Activated naive CD4-positive, alpha-beta T cell treated with Interleukin-2 at 50 U/mL for 16 hours (primary cell): ENCODE measurements at places on chromosomes 1 and 21.

- DNase-seq, result no peak
Measured at GRCh38 chr1:19402031-19402813, 83.1 kb downstream of the CAPZB start.

DNA sequence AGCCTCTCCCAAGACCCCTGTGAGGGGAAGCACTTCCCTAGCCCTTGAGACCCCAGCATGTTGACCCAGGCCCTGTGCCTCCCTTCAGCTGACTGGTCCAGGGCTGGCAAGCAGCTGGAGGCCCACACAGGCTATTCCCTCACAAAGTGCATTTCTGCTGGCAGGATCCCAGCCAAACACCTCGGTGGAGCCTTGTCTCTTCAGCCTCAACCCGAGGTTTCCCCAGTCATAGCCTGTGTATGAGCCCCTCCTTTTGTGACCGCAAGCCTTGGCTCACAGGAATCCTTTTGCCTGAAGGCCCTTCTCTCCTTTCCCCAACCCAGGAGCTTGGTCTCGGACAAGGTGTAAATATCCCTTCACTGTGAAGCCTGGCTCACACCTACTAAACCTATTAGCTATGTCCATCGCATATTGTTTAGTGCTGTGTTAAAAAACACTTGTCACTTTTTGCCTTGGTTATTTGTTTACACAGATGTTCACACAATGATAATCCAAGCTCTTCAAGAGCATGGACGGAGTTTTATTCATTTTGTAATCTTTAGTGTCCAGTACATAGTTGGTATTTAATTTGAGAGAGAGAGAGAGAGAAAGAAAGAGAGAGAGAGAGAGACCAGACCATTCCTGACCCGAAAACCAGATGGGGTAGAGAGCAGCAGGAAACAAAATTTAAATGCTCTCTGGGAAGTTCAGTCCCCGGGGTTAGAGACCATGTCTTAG, 8.5 kb upstream of the CD247 start:
- DNase-seq, result no peak

- DNase-seq, result no peak
Measured at GRCh38 chr1:22517956-22518355, 45.3 kb upstream of the EPHA8 start.

- no peak for DNase-seq
Measured at GRCh38 chr21:27192281-27192949, 225.5 kb upstream of the ADAMTS5 start.

DNA sequence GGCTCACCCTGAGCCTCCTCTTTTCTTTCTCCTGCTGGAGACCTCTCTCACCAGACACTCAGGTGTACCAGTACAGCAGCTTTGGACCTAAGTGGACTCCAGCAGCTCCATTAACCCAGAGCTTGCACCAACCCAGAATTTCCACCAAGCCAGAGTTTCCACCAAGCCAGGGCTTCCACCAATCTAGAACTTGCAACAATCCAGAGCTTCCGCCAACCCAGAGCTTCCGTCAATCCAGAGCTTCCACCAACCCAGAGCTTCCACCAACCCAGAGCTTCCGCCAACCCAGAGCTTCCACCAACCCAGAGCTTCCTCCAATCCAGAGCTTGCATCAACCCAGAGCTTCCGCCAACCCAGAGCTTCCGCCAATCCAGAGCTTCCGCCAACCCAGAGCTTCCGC, 23.2 kb downstream of the CRYAA start:
- DNase-seq, result no peak

- DNase-seq, result no peak
Measured at GRCh38 chr1:14999441-14999840, 154.1 kb upstream of the TMEM51 start.

- no peak for DNase-seq
Measured at GRCh38 chr1:76939050-76939816, 72.0 kb downstream of the ST6GALNAC5 start.

DNA sequence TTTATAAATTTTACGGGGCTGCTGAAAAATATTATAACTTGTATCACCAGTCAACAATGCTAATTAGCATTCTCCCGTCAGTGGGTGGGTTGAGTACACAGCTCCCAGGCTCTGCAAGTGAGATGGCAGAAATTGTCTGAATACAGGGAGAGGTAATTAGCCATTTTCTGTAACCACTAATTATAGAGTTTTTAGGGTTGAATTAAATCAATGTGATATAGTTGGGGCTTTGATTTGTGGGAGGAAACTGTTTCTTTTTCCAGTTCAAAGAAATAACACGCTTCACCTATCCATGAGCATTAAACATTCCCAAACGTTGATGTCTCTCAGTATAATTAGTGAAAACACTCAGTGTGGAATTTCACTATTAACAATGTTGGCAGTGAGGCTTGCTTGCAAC, 1.5 kb downstream of the VANGL1 start:
- DNase-seq, result no peak

DNA sequence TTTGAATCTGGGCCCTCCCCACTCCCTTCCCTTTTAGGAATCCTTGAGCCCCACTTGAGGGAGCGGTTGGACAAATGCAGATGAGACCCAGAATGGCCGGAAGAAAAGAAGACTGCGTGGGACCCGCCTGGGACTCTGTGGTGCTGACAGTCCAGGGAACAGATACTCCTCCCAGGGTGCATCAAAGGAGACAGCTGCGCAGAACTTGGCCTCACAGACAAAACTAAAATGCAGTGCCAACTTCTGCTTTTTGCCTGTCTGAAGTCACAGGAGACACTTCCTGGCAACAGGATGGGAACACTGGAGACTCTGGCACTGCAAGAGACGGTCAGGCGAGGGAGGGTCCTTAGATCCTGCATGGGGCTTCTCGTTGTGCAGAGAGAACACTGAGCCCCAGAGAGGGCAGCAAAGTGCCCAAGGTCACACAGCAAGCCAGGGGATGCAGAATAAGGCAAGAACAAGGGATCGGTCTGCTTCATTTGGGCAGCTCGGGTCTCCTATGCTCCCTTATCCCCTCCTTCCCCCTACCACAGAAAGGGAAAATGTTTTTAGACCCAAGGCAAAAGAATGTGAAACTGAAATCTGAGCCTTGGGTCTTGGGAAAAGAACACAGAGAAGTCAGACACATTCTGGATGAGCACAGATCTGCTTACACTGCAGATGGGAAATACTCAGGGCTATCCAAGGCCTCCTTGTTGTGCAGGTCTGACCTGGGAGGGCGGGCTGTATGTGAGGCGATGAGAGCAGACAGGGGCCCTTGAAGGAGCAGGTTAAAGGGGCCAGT, 182.4 kb downstream of the TRABD2B start:
- no peak for DNase-seq

DNA sequence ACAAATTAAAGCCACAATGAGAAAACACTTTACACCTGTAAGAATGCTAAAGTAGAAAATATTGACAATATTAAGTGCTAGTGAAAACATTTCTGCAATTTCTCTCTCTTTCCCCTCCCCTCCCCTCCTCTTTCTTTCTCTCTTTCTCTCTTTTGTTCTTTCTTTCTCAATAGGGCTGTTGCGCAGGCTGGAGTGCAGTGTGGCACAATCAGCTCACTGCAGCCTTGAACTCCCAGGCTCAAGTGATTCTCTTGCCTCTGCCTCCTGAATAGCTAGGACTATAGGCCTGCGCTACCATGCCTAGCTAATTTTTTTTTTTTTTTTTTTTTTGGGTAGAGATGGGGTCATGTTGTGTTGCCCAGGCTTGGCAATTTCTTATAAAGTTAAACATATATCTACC, 5.9 kb upstream of the SHISAL2A start:
- no peak for DNase-seq

DNA sequence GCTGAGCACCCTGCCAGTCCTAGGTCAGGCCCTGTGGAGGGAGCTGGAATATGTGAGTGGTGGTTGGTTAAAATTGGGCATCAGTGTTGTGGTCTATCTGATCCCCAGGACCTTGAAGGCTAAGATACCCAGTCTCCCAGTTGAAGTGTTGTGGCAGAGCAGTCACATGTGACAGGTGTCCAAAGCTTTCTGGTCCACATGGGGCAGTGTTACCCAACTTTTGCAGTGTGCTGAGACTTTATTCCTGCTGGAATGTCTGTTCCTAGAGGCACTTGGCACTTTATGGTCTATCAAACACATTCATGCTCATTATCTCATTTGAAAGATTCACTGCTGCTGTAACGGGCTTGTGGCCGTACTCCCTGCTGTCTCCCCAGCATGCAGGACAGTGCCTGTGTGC, 21.0 kb upstream of the LORICRIN start:
- DNase-seq, result no peak

DNA sequence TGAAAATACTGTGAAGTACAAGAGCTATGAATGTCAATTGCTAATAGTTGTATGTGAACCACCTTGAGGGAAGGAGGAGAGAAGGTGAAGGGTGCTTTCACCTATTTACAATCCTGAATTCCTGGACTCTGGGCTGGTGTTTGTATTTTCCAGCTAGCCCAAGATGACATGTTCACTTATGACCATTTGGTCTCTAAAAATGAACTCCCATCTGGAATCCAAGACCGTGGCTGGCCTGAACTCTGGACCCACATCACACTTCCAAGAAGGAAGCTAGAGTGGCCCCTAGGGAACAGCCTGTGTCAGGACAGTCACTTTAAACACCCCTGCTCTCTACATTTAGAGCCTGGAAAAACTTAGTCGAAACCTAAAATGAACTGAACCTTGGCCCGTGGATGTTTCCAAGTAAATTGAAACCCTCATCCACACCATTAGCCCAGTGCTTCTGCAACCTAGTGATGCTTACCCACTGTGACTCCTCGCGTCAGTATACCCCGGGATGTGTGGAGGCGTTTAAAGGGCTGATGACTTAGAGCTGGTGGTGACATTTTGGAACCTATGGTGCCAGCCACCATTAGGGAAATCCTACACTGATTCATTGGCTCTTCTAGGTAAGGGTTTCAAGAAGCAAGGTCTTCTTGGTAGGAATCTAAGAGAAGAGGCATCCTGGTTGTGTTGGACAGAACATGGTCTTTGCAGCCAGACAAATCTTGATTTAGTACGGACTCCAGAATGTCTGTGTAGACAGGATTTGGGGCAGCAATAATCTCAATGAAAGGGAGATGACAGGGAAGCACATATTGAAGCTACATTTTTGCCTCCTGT, 171.5 kb upstream of the IRF2BP2 start:
- DNase-seq, result peak; percentile 44

GRCh38 chr1:54052431-54052933, 522 bp downstream of the TMEM59 start:
- DNase-seq, result peak; percentile 39

DNA sequence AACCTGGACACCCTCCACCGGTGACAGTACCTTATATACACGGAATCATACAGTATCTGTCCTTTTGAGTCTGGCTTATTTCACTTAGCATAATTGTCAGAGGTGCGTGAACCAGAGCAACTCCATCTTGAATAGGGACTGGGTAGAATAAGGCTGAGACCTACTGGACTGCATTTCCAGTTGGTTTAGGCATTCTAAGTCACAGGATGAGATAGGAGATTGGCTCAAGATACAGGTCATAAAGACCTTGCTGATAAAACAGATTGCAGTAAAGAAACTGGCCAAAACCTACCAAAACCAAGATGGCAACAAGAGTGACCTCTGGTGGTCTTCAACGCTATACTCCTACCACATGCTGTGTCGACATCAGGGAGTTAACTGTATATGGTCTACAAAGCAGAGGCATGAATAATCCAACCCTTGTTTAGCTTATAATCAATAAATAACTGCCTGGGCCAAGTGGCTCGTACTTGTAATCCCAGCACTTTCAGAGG, 1.4 kb upstream of the FDPS start:
- DNase-seq, result no peak

- no peak for DNase-seq
Measured at GRCh38 chr1:188237573-188238348, 1409.0 kb downstream of the PLA2G4A start.

DNA sequence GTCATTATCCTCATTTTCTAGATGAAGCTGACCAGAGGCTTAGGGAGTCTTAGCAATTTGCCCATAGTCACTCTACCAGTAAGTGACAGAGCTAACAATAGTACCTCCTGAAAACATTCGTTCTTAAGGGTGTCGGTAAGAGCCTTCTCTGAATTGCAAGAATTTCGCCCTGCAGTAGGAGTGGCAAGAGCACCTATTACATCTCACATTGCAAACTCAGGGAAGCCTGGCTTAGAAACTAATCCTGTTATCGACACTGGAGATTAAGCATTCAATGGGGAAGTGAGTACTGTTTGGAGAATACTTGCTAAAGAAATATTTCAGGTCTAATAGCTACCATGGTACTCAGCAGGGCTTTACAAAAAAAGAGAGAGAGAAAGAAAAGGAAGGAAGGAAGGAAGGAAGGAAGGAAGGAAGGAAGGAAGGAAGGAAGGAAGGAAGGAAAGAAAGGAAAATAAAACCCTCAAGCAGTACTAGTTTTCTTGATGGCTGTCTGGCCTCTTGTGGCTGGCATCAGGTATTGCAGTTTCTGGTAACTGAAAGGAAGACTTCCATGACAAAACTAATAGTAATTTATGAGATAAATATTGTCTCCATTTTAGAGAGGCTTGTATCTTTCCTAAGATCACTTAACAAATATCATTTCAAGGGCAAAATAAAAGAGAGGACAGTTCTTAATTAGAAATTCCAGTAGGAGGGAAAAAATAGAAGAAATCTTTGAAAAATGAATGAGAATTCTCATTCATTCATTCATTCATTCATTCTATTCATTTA, 10.4 kb downstream of the C1orf226 start:
- no peak for DNase-seq

GRCh38 chr21:45260191-45260825, 27.4 kb downstream of the POFUT2 start:
- no peak for DNase-seq

- DNase-seq, result peak; percentile 5
Measured at GRCh38 chr21:17613242-17613676, 558 bp upstream of the BTG3 start.
